Hair follicular keratinocyte (primary cell): ENCODE measurements at places on chromosomes 1 and 21. TPM values are rescaled to one million over a fixed set of nuclear protein-coding genes. Genes with fewer than 3 reads are reported as not detected.

The TNFSF18 gene
- 0.04 TPM in 1 of 2 replicates, not detected in the other for total RNA-seq

The FCRLB gene
- total RNA-seq, result 0.78 and 2.3 TPM in 2 replicates

The ANGPTL1 gene
- total RNA-seq, result not detected in 2 replicates

The CELSR2 gene
- total RNA-seq, result 7.8 and 16.9 TPM in 2 replicates

The CRNN gene
- total RNA-seq, result not detected in 2 replicates

The ANKRD45 gene
- not detected in 2 replicates for total RNA-seq

The OR2T5 gene
- not detected in 2 replicates for total RNA-seq

The KIF17 gene
- total RNA-seq, result 0.94 and 4.1 TPM in 2 replicates

The F3 gene
- total RNA-seq, result 773 and 963 TPM in 2 replicates

The OR2T11 gene
- total RNA-seq, result not detected in 2 replicates

The GJC2 gene
- 0.38 and 0.86 TPM in 2 replicates for total RNA-seq

The PDXK gene
- total RNA-seq, result 140 and 147 TPM in 2 replicates

The CDK18 gene
- 12.7 and 17.3 TPM in 2 replicates for total RNA-seq

The LRRC53 gene
- not detected in 2 replicates for total RNA-seq

The CHRM3 gene
- not detected in 2 replicates for total RNA-seq

The MTARC2 gene
- 0.70 and 2.5 TPM in 2 replicates for total RNA-seq

The SLC6A9 gene
- total RNA-seq, result 9.1 and 12.0 TPM in 2 replicates
